ENCODE measurements at places on chromosomes 4 and X.

DNA sequence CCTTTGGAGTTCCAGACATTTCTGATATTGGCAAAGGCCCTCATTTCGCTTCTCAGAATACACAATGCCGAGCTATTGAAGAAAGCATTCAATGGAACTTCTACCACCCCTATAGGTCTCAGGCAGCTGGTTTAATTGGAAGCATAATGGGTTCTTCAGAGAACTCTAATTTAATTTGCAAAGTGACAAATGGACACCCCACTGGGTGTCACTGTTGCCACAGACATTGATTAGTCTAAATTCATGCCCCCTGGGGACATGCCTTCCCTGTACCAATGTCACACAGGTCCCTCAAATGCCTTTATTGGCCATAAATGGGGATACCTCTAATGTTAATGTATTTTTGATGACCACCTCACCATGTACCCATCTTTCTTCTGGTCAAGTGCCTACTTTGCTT lies 22.9 kb upstream of the TMEM255A start:
- no peak for DNase-seq

- DNase-seq: peak; percentile 12
Measured at GRCh38 chr4:106369456-106370060, 980 bp upstream of the GIMD1 start.

GRCh38 chr4:113382704-113383103 lies 333.3 kb downstream of the ANK2 start:
- DNase-seq: no peak

DNA sequence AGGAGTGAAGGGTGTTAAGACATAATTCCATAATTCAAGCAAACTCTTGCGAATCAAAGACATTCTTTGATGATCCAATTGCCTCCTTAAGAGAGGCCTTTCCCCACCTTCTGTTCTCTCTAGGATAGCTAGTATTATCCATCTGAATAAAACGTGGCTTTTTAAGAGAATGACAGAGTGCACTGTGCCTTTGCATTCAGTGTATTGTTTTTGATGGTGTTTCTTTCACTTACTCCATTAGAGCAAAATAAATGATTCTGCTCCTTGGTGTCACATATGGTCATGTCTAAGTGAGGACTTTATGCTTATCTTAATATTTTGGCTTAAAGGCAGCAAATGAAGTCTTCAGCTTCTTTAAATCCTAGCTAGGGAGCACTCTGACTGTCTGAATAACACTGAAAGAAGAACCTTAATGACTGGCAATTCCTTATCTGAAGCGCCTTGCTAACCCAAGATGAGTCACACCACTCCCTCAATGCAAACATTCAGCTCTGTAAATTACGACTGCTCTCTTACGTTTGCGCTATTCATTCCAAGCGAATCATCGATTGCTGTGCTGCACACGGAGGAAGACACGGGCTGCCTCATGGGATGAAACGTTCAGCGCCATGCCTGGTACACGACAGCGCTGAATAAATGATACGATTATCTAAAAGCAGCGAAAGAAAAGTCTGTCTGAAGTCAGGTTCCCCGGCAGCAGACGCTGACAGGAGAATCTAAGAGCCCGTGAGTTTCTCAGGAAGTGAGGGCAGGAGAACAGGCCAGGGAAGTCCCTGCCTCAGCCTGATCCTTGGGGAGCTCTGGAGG lies 35.1 kb upstream of the GEMIN8 start:
- DNase-seq: no peak

- DNase-seq: peak; percentile 82
Measured at GRCh38 chrX:72572248-72573157, at the start of gene HDAC8. HDAC8 (minus strand) TSS chrX:72572843; CDS start chrX:72572761, 82 bp downstream.

- DNase-seq: no peak
Measured at GRCh38 chrX:111505783-111506182, 5.7 kb upstream of the SERTM2 start.
